ENCODE measurements at places on chromosomes 4 and X. TPM values are rescaled to one million over a fixed set of nuclear protein-coding genes. Genes with fewer than 3 reads are reported as not detected.

TLR7 gene
- not detected for total RNA-seq

CFAP299 gene
- total RNA-seq = not detected

BRS3 gene
- not detected for total RNA-seq

CITED1 gene
- 1.1 TPM for total RNA-seq

GRCh38 chr4:15333692-15334633, 93.9 kb upstream of the C1QTNF7 start:
- DNase-seq = no peak

DNA sequence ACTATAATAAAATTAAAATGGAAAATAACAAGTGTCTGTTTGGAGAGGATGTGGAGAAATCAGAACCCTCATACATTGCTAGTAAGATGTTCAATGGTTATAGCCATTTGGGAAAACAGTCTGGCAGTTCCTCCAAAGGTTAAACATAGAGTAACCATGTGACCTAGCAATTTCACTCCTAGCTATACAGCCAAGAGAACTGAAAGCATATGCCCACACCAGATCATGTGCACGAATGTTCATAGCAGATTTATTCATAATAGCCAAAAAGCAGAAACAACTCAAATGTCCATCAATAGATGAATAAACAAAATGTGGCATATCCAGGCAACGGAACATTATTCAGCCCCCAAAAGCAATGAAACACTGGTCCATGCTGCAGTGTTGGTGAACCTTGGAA, 9.4 kb upstream of the CCNQ start:
- DNase-seq = no peak

- DNase-seq = no peak
Observed at GRCh38 chr4:151031831-151032605, 16.9 kb upstream of the LRBA start.

- DNase-seq = peak; percentile 81
Observed at GRCh38 chr4:13527981-13528820, 16.1 kb downstream of the NKX3-2 start.

GRCh38 chr4:61400439-61401038, 200.4 kb downstream of the ADGRL3 start:
- no peak for DNase-seq

DNA sequence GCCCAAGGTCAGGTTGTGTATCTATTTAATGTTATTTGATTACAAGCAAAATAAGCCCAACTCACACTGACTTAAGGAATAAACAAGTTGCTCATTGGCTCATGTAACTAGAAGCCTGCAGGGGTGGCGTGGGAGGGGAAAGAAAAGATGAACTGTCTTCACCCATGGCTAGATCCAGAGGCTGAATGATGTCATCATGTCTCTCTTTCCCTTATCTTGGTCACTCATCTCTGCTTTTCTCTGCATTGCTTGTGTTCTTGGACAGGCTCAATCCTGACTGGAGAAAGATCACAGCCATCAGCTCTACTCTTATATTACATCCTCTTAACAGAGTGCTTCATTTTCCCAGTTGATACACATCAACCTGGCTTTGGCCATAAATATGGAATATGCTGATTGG, 290.0 kb upstream of the DIAPH2 start:
- no peak for DNase-seq

GRCh38 chr4:8592366-8593263, at the start of gene CPZ:
TSS of gene CPZ (plus strand) at chr4:8592765. CDS start at chr4:8592834, 69 bp downstream.
- no peak for DNase-seq

- DNase-seq = no peak
Observed at GRCh38 chr4:184313058-184313581, 95.4 kb upstream of the ENPP6 start.

DNA sequence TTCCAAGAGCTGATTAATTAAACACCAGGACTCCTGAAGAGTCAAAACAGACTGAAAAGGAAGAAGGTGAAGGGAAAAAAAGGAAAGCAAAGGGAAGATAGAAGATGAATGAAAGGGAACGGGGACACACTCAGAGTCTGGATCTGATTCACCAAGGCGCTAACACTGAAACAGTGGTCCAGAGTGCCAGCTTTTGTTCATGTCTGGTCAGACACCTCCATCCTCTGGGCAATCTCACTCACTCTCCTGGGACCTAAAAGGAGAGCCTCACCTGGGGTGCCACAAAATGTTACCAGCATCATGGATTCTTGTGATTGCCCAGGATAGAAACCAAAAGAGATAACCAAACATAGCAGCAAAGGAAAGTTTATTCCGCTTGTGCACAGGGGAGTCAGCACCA, 120.3 kb upstream of the AFF2 start:
- DNase-seq = no peak

All from osteocyte (in vitro differentiated cells).